ENCODE measurements at places on chromosomes 6 and 20.

DNA sequence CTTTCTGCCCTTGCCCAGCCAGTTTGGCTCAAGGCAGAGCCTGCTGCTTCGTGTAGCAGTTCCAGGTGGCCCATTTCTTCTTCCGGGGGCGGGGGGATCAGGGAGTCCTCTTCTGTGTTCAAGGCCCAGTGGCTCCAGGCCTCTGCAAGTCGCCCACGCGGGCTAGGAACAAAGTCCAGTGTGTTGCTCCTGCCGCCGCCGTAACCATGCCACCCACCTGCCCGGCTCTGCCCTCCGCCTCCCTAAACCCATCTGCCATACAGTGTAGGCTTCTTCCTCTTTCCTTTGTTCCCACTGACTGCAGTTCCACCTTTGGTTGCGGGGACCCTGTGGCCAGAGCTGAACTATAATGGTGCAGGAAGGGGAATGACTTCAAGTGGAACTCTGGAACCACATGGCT lies 43.9 kb upstream of the SRF start:
- no peak for DNase-seq

- no peak for DNase-seq
Observed at GRCh38 chr6:18154507-18155149, at the start of gene TPMT. TSS of gene TPMT (minus strand) at chr6:18155077. CDS start at chr6:18149127, 5,950 bp downstream.

GRCh38 chr6:44642349-44642748 lies 254.8 kb downstream of the CDC5L start:
- DNase-seq = no peak

GRCh38 chr6:13453771-13454251 lies 33.6 kb downstream of the GFOD1 start:
- peak; percentile 34 for DNase-seq

DNA sequence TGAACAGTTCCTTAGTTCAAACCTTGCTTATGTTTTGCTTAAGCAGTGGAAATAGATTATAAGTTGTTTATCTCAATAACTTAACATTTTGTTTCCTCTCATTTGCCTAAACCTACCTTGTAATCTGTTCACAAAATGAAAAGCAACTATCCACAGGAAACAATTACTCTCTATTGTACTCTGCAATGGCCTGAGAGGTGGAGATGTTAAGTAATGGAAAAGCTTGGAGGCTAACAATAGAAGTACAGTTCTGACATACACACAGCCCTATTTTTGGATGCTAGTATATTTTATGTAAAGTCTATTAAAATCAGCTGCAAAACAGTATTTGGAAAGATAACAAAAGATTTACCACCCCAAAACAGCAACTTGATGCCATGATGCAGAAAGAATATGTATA lies 82.1 kb downstream of the TINAG start:
- DNase-seq = no peak

All from activated T-cell treated with anti-CD3 and anti-CD28 coated beads for 48 hours (primary cell).